HS-5 (cell line): ENCODE measurements at places on chromosomes 7 and 10.

DNA sequence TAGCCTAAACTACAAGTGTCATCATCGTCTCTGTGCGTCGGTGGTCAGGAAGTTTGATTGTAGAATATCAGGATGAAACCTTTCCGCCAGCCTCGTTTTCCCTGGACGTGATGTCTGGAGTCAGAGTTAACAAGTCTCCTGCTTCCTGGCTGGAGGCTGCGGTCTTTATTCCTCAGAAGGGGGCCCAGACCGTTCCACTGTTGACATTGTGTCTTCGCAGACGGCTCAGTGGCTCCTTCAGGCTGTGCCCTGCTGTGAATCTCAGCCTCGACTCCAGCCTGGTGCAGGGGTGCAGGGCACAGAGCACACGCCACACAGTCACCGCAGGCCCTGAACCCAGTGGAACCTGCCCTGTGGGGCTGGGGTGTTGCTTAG is 37.2 kb upstream of the INSIG1 start:
- DNase-seq: no peak

DNA sequence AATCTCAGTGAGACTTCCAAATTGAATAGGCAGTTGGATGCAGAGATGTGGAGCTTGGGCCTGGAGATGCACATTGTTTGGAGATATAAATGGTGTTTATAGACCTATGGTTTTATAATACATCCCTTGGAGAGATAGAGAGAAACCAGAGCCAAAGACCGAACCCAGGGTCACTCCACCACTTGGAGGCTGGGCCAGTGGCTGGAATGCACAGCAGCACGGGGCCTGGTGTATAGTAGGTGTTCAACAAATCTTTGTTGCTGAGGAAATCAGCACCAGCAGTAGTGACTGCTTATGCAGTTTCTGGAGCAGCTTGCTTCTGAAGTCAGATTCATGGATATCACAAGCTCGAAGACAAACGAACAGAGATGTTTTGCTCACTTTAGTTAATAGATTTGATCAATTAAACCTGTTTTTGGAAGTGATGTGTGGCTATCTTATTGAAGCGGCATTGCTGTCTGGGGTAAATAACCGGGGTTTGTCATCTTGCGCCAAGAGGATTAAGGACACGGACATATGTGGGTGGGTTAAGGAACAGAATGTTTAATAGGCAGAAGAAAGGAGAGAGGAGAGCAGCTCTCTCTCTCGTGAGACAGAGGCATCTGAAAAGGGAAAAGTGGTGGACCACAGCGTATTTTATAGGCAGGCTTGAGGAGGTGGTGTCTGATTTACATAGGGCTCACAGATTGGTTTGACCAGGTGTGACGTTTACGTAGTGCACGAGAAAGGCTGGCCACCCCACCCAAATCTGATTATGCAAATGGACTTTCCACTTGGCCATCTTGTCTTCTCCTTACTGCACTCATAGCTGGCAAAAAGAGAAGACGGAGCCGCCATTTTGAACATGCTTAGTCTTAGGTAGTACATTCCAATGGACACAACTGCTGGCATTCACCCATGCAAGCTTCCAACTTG is 11.1 kb downstream of the RBP4 start:
- DNase-seq: no peak

DNA sequence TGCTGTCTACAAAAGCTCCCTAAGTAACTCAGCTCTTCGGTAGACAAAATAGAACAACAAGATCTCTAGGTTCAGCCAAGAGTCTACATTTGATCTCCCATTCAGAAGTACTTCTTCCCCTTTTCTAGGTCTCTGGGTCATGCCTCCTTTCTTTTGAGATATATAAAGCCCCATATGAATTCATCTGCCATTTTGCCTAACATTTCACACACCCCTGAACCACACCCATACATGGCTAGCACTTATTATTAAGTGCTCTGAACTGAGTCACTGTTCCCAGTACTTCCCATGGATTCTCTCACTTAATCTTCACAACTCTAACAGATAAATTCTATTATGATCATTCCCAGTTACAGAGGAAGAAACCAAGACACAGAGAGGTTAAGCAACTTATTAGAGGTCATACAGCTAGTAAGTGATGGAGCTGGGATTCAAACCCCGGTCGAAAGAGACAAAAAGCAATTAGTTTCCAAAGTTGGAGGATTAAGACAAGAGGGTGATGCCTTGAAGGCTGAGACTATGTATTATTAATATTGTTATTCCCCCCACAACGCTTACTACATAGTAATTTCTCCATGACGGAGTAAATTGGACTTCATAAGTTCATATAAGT is 17.3 kb downstream of the MYOF start:
- no peak for DNase-seq

DNA sequence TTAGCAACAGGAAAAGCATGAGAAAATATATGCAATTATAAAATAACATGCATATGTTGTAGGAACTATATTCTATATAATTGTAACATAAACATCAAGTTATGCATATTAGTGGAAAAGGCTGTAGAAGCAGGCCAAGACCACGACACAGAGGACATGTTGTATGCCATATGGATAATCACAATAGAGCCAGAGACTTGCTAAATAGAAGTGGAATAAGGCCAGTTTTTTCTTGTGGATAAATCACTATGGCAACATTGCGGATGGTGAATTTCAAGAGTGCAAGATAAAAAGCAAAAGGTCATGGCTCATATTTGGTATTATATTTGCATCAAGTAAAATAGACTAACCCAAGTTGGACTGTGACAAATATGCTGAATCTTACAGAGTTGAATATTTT is 93.0 kb downstream of the PCDH15 start:
- no peak for DNase-seq

GRCh38 chr7:2520131-2520760 is 672 bp downstream of the LFNG start:
- no peak for DNase-seq

DNA sequence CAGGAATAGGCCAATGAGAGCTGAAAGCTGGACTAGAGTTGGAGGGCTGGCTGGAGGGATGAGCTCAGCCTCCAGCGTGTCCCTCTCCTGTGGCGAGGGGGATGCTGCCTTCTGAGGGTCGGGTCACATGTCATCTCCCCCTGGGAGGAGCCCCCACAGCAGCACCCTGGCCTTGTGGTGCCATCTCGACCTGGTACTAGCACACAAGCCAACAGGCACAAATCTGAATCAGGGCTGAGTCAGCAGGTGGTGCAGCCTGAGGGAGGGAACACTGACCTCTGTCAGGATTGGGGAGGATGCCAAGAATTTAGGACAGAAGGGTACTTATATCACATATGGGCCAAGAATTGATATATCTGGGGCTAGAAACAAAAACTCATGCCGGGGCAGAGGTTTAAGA is 280.4 kb downstream of the CELF2 start:
- DNase-seq: no peak

DNA sequence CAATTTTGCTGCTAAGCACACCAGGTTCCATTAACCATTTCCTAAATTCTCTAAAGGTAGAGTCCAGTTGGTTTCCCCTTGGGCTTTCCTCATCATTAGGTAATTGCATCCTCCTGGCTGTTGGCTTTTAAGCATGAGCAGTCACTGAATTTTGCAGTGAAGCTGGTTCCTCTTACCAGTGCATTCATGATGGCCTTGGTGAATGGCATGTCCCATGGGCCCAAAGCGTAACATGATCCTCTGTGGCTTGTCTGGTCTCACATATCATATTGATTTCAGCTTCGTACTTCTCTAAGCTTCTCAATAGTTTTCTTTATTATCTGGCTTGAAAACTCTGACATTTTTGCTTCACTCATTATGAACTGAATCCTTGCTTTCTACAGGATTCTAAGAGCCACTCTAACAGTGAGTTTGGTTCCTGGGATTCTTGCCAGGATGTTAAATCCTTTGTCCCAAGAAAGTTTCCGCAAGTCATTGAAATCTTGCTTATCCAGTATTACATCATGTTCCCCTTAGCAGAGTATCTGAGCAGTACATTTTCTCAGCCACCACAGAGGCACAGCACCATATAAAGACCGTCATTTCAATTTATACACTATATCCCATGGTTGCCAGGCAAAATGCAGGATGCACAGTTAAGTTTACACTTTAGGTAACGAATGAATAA is 134.2 kb downstream of the PTN start:
- no peak for DNase-seq

GRCh38 chr10:73781548-73781878 is 335 bp upstream of the CHCHD1 start:
- no peak for DNase-seq

DNA sequence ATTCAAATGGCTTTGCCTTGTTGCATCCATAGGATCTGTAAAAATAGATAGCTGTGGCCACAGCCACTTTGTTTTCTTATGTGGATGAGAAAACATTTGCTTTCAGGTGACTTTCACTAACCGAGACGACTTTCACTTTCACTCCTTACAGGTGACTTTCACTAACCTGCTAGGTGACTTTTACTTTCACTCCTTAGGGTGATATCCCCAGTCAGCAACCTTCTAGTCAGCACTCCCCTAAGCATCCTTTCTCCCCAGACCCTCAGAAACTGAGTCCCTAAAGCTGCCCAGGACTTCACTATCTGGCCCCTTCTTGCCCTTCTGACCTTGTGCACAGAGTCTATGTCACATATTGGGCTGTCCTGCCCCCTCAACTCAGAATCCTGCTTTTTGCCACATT is 177.5 kb downstream of the RELN start:
- DNase-seq: no peak

- no peak for DNase-seq
These were observed 197.0 kb downstream of the USP6NL start for GRCh38 chr10:11414314-11415038.

DNA sequence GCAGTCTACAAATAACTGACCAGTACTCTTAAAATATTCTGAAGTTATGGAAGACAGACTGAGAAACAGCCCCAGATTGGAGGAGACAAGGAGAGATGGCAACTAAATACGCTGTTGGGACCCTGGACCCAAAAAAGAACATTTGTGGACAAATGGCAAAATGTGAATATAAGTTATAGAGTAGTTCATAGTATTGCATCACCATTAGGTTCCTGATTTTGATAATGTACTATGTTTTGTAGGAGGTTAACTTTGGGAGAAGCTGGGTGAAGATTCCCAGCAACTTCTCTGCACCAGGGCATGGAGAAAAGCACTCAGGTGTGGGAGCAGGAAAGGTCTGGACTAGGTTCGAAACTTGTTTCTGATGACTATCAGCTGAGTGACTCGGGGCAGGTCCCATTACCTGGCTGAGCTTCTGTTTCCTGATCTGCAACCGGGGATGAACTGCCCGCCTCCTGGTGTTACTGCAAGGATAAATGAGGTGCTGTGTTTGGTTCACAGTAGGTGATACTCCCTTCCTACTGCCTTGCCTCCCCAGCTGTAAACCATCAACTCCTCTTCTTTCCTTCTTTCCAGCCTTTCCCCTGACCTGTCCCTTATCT is 48.2 kb downstream of the EEPD1 start:
- no peak for DNase-seq

- DNase-seq: no peak
These were observed 79.5 kb upstream of the PRSS58 start for GRCh38 chr7:142337054-142338001.

- DNase-seq: no peak
These were observed 38.6 kb upstream of the CNPY1 start for GRCh38 chr7:155584763-155585531.

DNA sequence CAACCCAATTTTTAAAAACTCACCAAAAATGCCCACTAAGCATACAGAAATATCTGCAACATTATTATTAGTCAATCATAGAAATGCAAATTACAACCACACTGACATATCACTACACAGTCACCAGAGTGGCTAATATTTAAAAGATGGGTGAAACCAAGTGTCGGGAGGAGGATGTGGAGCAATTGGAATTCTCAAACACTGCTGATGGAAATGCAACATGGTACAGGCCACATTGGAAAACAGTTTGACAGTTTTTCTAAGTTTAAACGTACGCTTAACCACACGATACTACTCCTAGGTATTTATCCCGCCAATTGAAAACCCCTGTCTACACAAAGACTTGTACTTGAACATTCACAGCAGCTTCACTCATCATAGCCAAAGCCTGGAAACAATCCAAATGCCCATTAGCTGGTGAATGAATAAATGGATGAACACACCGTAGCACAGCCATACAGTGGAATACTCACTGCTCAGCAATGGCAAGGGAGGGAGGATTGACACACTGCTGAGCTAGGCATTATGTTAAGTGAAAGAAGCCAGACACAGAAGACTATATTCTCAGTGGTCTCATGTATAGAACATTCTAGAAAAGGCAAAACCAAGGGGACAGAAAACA is 16.3 kb downstream of the GCK start:
- no peak for DNase-seq

- DNase-seq: peak; percentile 50
These were observed 352.0 kb downstream of the PCLO start for GRCh38 chr7:82810558-82811259.

- no peak for DNase-seq
These were observed 132.6 kb downstream of the RPS24 start for GRCh38 chr10:78166261-78166660.

DNA sequence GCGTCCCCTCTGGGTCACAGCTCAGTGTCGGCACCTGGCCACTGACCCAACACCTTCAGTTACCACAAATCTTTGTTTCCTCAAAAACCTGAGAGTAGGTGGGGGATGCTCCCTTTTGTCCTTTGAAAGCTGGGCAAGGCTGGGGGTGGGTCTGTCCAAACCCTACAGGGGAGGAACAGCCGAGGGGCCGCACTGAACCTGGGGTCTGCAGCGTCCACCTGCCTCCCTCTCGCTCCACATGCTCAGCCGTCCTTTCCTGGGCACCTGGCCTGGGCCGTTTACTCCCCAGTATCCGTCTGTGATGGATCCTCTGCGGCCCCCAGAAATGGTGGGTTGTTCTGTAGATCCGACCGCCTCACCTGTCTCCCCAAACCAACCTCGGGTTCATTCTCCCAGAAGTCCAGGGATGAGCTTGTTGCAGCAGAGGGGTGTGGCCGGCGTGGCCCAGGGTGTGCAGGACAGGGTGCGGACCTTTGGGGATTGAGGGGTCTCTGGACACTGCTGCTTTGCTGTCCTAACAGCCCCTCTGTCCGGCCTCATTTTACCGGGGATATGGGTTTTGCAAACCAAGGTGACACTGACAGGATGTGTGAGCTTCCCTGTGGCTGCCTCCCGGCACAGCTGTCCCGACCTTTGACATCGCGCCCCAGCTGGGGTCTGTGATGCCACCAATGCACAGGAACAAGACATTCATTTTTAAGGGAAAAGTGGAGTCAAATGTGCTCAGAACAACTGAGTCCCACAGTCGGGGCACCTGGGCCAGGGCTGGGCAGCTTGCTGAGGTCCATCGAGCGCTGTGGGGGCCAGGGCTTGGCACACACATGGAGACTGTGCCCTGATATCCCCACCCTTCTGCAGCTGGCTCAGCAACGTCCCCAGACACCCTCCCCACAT is 115.9 kb downstream of the VIPR2 start:
- no peak for DNase-seq
